Activated CD4-positive, CD25-positive, alpha-beta regulatory T cell (primary cell): ENCODE measurements at places on chromosomes 16 and 17.

GRCh38 chr17:57892146-57892819 lies 42.4 kb upstream of the MRPS23 start:
- peak; percentile 64 for DNase-seq

GRCh38 chr17:37118366-37119137 lies 169.8 kb downstream of the AATF start:
- DNase-seq, result no peak

- DNase-seq, result no peak
Observed at GRCh38 chr16:19005561-19006445, 22.1 kb downstream of the TMC7 start.

GRCh38 chr17:5711344-5711743 lies 127.0 kb upstream of the NLRP1 start:
- no peak for DNase-seq

DNA sequence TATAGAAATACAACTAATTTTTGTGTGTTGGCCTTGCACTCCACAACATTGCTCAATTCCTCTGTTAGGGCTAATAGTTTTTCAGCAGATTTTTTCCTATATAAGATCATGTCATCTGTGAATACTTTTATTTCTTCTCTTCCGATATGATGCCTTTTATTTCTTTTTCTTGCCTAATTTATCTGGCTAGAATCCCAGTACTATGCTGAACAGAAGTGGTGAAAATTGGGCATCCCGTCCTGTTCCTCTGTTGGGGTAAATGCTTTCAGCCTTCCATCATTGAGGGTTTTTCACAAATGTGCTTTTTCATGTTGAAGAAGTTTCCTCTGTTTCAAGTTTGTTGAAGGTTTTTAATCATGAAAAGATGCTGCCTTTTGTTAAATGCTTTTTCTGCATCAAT lies 22.7 kb upstream of the TNFRSF13B start:
- no peak for DNase-seq

DNA sequence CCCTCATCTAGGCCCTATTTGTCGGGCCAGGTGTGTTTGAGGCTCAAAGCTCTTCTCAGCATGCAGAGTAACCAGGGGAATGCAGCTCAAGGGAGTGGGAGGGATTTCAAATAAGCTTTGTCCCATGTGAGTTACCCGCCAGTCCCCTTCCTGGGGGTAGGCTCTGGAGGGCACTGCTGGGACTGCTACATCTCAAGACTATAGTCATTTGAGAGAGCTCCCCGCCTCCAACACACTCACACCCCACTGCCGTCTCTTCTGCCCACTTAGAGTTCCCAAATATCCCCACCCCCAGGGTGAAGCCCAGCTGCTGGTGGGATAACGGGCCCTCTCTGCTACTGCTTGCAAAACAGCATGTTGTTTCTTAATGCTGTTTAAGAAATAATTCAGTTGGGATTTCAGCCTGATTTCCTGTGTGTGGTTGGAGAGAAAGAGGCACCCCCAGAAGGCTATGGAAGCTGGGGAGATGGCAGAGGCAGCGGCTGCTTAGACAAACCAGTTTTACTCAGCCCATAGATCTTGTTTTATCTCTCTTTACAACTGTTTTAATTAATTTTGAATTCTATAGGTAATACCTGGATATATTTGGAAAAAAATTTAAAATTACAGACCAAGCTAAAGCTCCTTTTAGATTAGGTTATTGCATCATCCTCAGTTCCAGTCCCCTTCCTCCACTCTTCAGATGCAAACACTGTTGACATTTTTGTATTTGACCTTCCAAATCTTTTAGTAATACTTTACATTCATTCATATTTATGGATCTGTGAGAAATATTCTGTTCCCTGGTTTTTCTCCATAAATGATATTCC lies 4.1 kb upstream of the MPO start:
- no peak for DNase-seq

DNA sequence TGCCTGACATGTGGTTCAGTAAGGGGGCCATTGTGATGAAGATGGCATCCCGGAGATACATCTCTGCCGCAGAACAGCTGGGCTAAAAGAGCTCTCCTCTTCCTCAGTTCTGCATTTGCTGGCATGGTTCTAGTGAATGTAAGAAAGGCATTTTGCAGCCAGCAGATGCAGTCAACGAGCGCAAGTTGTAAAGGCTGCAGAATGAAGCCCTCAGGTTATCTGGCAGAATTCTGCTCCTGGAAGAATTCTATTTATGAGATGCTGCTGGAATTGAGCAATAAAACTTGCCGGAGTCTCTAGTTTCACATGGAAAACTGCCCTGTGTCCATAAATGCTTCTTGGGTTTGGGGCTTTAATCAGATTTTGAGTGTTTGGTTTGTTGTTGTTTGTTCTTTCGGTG lies 176.8 kb upstream of the HSBP1 start:
- DNase-seq, result no peak

GRCh38 chr16:81940781-81941560 lies 70.3 kb downstream of the SDR42E1 start:
- no peak for DNase-seq

GRCh38 chr16:58038219-58038641 lies 12.7 kb downstream of the MMP15 start:
- DNase-seq, result no peak

DNA sequence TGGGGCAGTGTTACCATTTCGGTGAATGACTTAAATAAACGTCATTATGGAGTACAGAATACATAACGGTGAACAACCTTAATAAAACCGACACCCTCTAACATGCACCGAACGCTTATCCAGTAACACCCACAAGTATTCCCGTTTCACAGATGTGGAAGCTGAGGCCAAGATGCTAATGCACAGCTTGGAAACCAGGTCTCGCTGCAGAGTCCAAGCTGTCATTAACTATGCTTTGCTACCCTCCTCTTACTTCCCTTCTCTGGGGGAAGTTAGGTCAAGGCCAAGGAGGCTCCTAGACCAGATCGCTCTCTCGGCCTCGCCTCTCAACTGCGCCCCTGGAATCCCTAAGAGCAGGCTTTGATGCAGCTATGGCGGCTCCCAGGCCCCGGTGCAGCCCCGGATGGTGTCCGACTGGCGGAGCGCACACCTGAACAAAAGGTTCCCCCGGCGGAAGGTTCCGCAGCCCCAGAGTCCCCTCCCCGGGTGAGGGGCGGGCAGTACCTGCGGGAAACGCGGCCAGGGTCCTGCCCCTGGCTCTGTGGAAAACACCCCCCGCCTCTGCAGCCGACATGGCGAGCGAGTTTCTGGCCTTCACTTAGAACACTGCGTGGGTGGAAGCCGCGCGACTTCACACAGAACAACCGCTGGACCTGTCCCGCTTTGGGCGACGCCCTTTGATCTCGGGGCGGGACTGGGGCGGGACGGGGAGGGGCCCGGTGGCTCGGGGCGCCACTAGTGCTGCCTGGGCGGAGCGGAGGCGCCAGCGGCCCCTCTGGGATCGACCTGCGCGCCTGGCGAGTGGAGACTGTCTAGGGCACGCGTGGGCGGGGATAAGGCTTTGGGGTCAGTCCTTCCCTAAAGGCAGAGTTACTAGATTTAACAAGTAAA lies at the start of gene CPPED1:
Gene CPPED1, minus strand, starts transcription at position 685 of the 891 bp plus-strand sequence. Its CDS starts 111 bp downstream, at position 574.
- DNase-seq, result peak; percentile 78

DNA sequence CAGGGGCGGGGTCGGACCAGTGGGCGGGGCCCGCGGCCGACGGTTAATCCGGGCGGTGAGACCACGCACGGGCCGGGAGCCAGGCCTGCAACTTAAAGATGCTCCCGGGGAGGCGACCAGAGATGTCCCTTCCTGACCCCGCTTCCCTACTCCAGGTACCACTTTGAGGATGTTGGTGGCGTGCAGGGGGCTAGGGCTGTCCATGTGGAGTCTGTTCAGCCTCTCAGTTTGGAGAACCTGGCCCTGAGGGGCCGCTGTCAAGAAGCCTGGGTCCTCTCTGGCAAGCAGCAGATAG lies 580 bp downstream of the RANGRF start:
- DNase-seq, result no peak

GRCh38 chr17:83155128-83156121 lies 76.0 kb downstream of the METRNL start:
- DNase-seq, result no peak

GRCh38 chr16:27639561-27640276 lies 89.8 kb downstream of the KATNIP start:
- DNase-seq, result no peak
